ENCODE measurements at places on chromosomes 2 and 18.

DNA sequence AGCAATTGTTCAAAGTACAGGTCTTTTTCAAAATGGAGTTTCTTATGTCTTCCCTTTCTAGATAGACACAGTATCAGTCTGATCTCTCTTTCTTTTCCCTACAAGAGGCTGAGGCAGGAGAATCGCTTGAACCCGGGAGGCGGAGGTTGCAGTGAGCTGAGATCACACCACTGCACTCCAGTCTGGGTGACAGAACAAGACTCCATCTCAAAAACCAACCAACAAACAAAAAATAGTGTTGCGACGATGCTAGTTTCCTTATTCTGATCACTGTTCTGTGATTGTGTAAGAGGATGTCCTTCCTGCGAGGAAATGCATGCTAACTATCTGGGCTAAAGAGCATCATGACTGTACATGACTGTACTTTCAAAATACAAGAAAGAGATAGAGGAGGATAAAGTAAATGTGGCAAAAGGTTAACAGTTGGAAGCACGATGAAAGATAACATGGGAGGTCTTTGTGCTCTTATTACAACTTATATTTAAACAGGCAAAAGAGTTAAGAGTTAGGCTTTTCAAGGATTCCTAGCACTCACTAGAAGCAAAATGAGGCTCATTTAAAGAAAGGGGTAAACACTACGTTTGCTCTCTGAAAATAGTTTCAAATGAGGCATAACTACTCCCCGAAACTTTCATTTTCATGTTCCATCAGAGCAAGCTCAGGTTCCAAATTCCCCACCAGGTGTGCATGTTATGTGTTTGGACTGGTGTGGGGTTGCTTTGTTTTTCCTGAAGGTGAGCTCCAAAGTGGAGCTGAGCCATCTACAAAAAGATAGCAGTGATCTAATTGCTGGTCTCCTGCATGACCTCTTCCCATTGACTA is 23.8 kb downstream of the SOWAHC start:
- no peak for DNase-seq

DNA sequence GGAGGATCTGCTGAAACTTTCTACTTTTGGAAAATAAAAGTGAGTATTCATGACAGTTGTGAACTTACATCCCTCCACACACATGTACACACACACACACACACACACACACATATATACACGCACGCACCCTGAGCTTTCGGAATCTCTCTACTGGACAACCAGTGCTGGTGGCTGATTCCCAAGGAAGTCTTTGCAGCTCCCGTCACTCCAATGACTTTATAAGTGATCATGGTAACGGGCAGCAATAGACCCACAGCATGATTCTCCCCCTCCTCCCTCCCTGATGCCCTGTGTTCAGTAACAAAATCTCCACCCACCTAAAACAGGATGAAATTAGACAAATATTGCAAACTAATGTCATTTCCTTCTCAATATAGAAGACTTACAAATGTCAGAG is 364.9 kb downstream of the IRS1 start:
- no peak for DNase-seq

- DNase-seq, result no peak
These were observed 217.0 kb upstream of the BOD1L2 start for GRCh38 chr18:56929886-56930285.

- no peak for DNase-seq
These were observed 33.7 kb upstream of the LYPD6B start for GRCh38 chr2:149004836-149005235.

GRCh38 chr2:43285987-43286386 is 59.6 kb upstream of the ZFP36L2 start:
- no peak for DNase-seq

DNA sequence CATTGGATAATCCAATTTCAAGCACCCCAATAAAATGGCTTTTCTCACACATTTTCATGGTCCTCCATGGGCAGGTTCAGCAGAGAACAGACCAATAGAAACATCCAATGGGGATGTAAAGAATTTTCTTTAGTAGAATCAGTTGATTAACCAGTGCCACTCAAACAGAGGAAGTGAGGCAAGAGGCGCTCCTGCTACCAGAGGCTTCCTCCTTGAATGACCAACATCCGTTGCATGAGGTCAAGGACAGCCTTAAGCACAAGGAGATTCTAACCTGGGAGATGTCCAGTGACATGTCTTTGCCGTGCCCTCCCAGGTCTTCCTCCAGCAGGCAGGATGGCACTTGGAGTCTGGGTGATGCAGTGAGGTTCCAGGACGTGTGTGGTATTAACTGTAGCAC is 146.6 kb downstream of the PIEZO2 start:
- no peak for DNase-seq

GRCh38 chr2:209942426-209942825 is 60.0 kb upstream of the RPE start:
- DNase-seq, result no peak

GRCh38 chr2:235382179-235382578 is 111.7 kb upstream of the AGAP1 start:
- no peak for DNase-seq

GRCh38 chr2:121036226-121036692 is 248.7 kb downstream of the TFCP2L1 start:
- no peak for DNase-seq

Data from GM18507 (cell line).